ENCODE measurements at places on chromosomes 1 and 21. TPM values are rescaled to one million over a fixed set of nuclear protein-coding genes. Genes with fewer than 3 reads are reported as not detected.

The NEK2 gene
- 0.25 TPM for total RNA-seq

The CRYAA gene
- not detected for total RNA-seq

The HSPA6 gene
- total RNA-seq: not detected

The MYBPH gene
- total RNA-seq: 1.0 TPM

The ADORA3 gene
- not detected for total RNA-seq

The CR1 gene
- not detected for total RNA-seq

The ASPM gene
- 2.9 TPM for total RNA-seq

The FNDC7 gene
- total RNA-seq: not detected

The BRINP3 gene
- total RNA-seq: not detected

The HSD3B2 gene
- not detected for total RNA-seq

The DYNLT5 gene
- not detected for total RNA-seq

The RAB42 gene
- total RNA-seq: 6.8 TPM

The DBT gene
- total RNA-seq: 7.2 TPM

The ATF3 gene
- total RNA-seq: 0.62 TPM

The TACSTD2 gene
- total RNA-seq: not detected

The PLA2G2D gene
- total RNA-seq: not detected

The OR2G6 gene
- not detected for total RNA-seq

The PKP1 gene
- 0.19 TPM for total RNA-seq

The WNT3A gene
- not detected for total RNA-seq

The C21orf91 gene
- 3.7 TPM for total RNA-seq

The LEMD1 gene
- not detected for total RNA-seq

The DNALI1 gene
- total RNA-seq: 3.6 TPM

The MX1 gene
- total RNA-seq: 6.6 TPM

The CD52 gene
- total RNA-seq: not detected

The KIF2C gene
- total RNA-seq: 2.3 TPM

The PRR9 gene
- total RNA-seq: not detected

The TADA1 gene
- 7.7 TPM for total RNA-seq

The IL22RA1 gene
- 0.20 TPM for total RNA-seq

The CNTN2 gene
- not detected for total RNA-seq

The LCE1A gene
- total RNA-seq: not detected

The KCNJ9 gene
- total RNA-seq: not detected

The SPATA17 gene
- total RNA-seq: 0.37 TPM

The TCHH gene
- 0.06 TPM for total RNA-seq

The F13B gene
- not detected for total RNA-seq

The KAZN gene
- total RNA-seq: 23.3 TPM

The PTGS2 gene
- 6.2 TPM for total RNA-seq

The KCNK1 gene
- total RNA-seq: 2.3 TPM

The METTL13 gene
- total RNA-seq: 20.7 TPM

The MEX3A gene
- 0.62 TPM for total RNA-seq

The TAS1R3 gene
- not detected for total RNA-seq

The TNFSF4 gene
- total RNA-seq: 2.0 TPM

The CELA3B gene
- not detected for total RNA-seq

The MAB21L3 gene
- not detected for total RNA-seq

The CFH gene
- 373 TPM for total RNA-seq

The TMEM240 gene
- 1.2 TPM for total RNA-seq

The SMPDL3B gene
- 0.29 TPM for total RNA-seq
